Ovary (tissue), 10 donors: ENCODE measurements at places on chromosomes 6 and 20.

GRCh38 chr6:118843685-118844390 lies 50.1 kb upstream of the ASF1A start:
- DNase-seq: no peak

DNA sequence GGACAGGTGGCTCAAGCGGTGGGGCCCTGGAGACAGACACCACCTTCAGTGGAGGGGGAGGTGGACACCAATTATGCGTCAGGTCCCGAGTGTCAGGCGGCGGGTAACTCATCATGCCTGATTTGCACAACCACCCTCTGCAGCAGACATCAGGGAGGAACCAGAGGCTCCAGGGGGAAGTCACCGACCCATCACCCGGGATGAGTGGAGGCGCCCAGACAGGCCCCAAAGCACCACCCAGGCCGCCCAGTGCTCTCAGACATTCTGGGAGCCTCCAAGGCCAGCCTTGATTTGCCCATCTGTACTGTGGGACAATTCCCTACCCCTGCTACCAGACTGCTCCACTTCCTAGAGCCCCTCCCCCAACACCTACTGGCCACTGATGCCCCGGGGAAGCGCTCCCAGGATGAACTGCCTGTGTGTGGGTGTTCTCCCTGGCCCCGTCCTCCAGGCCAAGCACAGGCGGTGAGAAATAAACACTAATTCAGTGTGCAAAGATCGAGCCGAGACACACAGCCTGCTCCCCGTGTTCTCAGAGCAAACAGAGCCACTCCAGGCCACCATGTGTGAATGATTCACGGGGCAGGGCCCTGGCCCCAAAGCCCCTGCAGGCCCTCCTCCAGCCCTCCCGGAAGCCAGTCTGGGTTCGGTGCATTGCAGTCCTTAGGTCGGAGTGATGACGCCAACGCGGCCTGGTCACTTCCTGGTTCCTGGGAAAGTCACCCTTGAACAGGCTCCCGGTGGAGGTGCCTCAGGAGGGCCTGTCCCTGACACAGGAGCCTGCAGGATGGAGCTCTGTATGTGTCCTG lies 107.2 kb downstream of the ASXL1 start:
- DNase-seq: peak; percentile 46

DNA sequence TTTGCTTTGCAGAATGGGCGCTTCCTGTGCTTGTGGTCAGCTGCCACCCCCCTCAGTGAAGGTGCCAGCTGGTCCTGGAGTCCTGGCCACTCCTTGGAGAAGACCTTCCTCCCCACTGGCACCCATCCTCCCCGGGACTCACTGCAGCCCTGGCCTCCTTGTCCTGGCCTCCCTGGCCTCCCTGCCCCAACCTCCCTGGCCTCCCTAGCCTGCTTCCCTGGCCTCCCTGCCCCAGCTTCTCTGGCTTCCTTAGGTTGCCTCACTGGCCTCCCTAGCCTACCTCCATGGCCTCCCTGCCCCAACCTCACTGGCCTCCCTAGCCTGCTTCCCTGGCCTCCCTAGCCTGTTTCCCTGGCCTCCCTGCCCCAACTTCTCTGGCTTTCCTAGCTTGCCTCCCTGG lies 297.8 kb downstream of the CDH4 start:
- DNase-seq: no peak

GRCh38 chr20:39853636-39854035 lies 835.4 kb downstream of the MAFB start:
- no peak for DNase-seq

GRCh38 chr20:63694584-63695423 lies 1.6 kb upstream of the TNFRSF6B start:
- peak; percentile 44 for DNase-seq

- no peak for DNase-seq
These were observed 143.7 kb downstream of the MOXD1 start for GRCh38 chr6:132257561-132257960.

GRCh38 chr6:164216839-164217238 lies 802.3 kb downstream of the QKI start:
- no peak for DNase-seq

DNA sequence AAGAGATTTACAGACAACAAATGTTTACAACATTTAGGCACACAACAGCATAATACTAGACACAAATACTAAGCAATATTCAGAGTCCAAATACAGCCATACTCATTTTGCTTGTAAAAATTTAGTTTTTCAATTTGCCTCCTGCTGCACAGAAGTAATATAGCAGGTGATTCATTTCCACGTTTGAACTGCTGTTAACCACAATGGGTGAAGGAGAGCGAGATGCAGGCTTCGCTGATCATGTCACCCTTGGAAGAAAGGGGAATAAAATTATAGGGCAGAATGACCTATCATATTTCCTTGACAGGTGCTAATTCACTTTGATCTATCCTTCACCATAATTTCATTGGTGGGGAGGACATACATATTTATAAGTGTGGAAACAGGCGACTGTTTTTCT lies 643.8 kb upstream of the AGPAT4 start:
- DNase-seq: no peak

GRCh38 chr6:18186033-18186432 lies 30.8 kb downstream of the KDM1B start:
- DNase-seq: no peak

GRCh38 chr6:136782021-136782770 lies 10.1 kb downstream of the MAP3K5 start:
- DNase-seq: no peak

- no peak for DNase-seq
These were observed 42.4 kb downstream of the SNX14 start for GRCh38 chr6:85551264-85551663.

- DNase-seq: no peak
These were observed 4.2 kb downstream of the TNFAIP3 start for GRCh38 chr6:137871291-137871690.

GRCh38 chr20:47606414-47606982 lies 104.8 kb downstream of the NCOA3 start:
- DNase-seq: no peak

GRCh38 chr20:2840138-2840966 lies at the start of the genes PCED1A and VPS16:
PCED1A (minus strand) TSS chr20:2840655; CDS start chr20:2839912, 743 bp downstream.
VPS16 (plus strand) TSS chr20:2840745; CDS start chr20:2840775, 30 bp downstream.
- DNase-seq: peak; percentile 88

DNA sequence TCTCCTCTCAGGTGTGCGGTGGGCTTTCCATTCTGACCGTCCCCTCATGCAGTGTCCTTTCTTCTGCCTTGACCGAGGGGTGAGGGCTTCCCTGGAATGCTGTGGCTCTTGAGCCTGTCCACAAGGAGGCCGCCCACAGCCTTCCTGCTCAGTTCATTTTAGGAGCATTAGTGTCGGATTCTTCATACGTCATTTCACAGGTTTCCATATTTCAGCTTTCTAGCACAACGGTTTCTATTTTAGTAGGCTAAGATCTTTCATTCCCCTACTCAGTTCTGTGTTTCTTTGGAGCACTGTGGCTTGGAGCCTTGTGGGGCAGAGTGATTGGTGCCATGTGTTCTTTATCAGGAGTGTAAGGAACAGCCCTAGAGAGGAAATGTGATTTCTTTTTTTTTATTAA lies 5.5 kb downstream of the PPP1R3G start:
- DNase-seq: no peak

- no peak for DNase-seq
These were observed 144.6 kb upstream of the BMP5 start for GRCh38 chr6:56019973-56020372.

DNA sequence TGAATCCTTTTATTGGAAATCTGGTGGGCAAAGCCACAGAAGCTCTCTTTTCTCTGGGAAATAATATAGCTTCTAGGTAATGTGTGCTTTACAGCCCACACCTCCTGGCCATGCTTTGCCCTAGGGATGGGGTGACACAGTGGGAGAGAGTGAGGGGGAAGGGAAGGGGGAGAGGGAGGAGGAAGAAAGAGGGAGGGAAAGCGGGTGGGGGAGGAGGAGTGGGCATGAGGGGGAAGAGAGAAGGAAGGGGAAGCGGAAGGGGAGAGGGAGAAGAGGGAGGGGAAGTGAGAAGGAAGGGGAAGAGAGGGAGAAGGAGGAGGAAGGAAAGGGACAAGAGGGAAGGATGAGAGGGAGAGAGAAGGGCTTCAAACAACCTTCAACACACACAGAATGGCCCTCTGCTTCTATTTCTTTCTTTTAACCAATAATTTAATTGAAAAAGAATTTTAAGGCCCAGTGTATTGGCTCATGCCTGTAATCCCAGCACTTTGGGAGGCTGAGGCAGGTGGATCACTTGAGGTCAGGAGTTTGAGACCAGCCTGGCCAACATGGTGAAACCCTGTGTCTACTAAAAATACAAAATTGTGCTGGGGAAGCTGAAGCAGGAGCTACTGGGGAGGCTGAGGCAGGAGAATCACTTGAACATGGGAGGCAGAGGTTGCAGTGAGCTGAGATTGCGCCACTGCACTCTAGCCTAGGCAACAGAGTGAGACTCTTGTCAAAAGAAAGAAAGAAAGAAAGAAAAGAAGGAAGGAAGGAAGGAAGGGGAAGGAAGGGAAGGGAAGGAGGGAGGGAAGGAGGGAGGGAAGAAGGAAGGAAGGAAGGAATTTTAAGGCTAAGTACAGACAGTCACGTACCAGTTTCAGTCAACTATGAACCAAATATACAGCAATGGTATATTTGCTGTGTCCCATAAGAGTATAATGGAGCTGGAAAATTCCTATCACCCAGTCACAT lies 75.2 kb downstream of the RSPH3 start:
- no peak for DNase-seq

DNA sequence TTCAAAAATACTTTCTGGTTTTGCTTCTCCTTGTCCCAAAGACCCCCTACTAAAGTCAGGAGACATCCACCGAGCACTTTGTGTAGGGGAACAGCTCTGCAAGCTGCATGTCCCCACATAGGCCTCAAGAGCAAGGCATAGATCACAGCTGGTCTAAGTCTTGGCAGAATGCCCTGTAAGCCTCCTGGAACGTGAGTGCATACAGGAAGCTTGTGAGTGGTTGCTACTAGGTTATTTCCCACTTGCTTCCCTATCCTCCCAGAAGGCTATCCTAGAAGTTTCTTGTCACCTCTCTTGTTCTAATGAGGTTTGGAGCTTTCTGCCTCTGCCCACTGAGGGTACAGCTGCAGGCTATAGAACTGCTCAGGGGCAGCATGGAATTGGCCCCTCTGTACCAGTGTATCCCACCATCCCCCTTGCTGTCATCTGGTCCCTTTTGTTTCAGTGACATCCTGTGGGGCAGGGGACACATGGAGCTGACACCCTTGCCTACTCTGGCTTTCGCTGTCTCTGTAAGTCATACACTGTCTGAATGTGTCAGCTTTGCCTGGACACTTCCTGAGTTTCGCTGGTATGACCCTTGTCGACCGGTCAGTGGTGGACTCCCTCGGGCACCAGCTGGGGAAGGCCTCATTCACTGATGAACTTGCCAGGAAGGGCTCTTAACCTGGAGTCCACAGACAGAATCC lies 35.6 kb upstream of the KCNK16 start:
- DNase-seq: no peak

GRCh38 chr20:41639630-41640029 lies 21.5 kb upstream of the CHD6 start:
- DNase-seq: no peak

DNA sequence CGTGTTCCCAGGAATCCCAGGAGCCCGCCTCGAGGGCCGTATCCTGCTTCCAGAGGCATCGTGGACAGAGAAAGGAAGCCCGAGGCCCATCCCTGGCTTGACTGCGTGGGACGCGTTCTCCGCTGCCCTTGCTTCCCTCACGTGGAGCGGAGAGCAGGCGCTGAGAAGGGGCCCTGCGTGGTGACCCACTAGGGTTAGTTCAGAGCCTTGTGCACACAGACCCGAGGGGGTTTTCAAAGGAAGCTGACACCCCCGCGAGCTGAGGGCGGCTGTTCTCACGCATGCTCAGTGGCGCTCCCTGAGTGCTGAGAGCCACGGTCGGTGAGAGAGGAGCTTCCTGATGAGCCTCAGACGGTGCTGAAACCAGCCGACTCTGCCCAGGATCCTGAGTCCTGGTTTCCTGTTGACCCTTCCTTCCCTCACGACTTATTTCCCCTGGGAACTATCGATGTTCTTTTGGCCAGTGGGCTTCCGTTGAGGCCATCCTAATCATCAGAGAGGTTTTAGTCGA lies 28.9 kb upstream of the CCR6 start:
- no peak for DNase-seq

DNA sequence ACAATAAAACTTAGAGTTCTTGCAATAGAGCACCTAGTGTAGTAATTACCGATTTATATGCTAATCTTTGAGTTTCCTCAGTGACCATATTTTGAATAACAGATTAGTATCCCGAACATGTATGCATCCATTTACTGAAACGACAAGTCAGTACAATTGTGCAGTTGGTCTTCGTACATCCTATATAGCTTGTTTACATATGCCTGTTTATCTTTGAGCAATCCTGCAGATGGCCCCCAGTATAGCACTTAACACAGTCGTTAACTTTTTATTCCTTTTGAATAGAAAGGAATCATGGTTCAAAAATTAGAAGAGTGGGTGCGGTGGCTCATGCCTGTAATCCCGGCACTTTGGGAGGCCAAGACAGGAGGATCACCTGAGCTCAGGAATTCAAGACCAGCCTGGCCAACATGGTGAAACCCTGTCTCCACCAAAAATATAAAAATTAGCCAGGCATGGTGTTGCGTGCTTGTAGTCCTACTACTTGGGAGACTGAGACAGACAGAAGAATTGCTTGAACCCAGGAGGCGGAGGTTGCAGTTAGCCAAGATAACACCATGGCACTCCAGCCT lies 6.6 kb downstream of the SRSF6 start:
- DNase-seq: no peak
